Stimulated activated CD4-positive, alpha-beta T cell treated with anti-CD3 and anti-CD28 coated beads, Interleukin-1b, Interleukin-23, amount 100 ng/mL, for 48 hours (primary cell): ENCODE measurements at places on chromosomes 5 and 9.

- DNase-seq = no peak
Measured at GRCh38 chr5:178332210-178332641, 99.6 kb upstream of the PHYKPL start.

DNA sequence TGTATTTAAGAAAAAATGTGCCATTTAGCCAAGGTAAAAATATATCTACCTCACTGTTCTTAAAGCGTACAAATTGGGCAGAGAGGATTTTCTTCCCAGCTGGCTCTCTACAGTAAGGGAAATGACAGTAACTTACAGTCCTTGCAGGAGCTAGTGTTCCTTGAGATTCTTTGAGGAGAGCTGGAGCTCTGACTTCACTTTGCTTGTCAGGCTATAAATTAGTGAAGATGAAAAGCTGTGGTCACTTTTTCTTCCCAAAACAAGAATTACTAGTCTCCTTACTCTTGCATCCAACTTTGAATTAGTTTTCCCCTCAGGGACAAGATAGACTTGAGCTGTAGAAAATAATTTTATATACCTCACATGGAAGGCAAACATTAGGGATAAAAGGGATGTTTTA lies 129.9 kb downstream of the ZSWIM6 start:
- no peak for DNase-seq

DNA sequence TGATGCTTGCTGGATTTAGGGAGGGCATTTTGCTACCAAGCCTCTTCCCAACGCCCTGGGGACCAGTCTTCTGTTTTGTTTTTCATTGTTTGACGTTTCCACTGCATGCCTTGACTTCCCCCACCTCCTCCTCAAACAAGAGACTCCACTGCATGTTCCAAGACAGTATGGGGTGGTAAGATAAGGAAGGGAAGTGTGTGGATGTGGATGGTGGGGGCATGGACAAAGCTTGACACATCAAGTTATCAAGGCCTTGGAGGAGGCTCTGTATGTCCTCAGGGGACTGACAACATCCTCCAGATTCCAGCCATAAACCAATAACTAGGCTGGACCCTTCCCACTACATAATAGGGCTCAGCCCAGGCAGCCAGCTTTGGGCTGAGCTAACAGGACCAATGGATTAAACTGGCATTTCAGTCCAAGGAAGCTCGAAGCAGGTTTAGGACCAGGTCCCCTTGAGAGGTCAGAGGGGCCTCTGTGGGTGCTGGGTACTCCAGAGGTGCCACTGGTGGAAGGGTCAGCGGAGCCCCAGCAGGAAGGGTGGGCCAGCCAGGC lies 23.0 kb downstream of the PCDHGC5 start:
- no peak for DNase-seq

DNA sequence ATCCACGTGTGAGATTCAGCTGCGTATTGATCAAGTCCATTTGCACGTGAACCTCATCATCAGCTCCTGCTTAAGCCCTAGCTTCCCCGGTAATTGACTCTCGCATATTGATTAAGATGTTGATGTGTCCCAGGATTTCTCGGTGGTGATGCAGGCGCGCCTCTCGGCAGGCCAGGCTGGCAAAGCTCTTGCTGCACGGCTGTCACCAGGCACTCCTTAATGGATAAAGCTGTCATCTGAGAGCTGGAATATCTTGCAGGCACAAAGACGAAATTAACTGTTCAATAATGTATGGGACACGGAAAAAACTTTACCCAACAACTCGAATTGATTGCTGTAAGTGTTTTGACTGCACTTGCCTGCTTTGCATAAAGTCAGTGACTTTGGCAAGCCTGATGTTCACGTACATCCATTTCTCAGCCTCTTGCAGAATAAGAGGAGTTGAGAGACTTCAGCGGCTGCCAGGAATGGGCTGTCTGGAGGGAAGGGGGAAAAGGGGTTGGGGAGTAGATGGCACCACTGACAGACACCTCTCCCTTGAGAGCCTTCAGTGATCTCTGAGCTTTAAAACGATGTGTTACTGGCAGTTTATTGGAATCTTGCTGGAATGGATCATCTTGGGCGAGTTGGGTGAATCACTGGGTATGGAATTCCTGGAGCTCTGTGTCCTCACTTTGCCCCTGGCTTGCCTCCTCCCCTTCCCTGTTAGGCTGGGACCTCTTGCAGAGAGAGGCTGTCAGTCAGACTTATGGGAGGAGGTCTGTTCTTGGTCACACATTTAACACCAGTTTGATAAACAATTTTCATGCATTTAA lies 650.3 kb downstream of the CCDC171 start:
- DNase-seq = no peak

- DNase-seq = no peak
Measured at GRCh38 chr5:173313351-173313801, 14.8 kb downstream of the STC2 start.
